RWPE2 (cell line): ENCODE measurements at places on chromosomes 5 and 9.

DNA sequence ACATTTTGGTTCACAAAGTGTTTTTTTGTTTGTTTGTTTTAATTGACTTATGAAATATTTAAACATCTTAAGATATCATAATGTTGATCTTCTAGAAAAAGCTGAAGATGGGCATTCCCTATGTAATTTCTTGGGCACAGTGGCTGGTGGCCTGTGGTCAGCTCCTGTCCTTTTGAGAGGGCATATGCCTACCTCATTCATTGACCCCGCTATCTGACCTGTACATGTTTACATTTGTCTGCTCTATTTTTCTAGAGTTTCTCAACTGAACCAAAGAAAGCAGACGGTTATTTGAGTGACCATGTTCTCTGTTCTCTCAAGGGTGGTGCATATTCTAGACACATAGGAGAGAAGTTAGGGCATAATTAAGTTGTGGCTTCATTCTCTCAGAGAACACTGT is 5.3 kb downstream of the SGCD start:
- DNase-seq, result no peak

DNA sequence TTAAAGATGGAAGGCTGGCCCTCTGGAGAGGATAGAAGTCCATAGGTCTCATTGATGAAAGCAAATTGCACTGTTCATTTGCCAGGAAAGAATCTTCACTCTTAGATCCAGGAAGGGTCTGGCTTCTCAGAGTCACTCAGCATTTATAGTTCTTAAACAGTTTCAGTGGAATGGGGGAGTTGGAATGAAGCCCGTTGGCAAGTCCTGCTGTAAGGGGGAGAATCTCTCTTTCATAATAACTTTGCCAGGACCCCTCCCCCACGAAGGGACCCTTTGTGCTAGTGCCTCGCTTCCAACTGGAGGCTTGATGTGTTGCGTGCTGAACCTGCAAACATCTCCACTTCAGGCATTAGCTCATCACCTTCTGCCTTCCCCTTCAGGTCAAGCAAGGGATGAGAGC is 57.1 kb downstream of the ENTREP1 start:
- DNase-seq, result no peak

DNA sequence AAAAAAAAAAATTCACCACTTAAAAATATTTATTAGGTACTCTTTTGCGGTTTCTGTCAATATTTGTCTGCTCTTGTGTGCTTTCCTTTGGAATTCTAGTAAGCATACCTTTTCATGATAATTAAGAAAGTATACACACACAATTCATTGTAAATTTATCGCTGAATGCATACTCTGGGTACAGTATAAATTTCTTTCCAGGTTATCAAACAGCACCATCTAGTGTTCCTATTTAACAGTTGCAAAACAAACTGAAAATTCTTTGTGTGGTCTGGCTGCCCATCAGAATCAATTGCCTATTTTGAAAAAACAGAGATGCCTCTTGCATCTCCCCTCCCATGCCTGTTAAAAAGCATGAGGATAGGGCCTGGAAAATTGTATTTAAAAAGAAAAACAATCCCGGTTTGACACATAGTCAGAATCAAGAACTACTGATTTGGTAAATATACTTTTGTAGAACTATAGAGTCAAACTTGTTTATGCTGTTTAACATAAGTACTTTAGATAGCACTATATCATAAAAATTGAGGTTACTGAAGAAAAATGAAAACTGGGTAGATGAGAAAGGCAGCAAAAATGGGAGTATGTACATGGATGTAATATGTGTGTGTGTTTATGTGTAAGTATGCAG is 16.2 kb downstream of the PGGT1B start:
- DNase-seq, result no peak

GRCh38 chr9:117828466-117828865 is 124.3 kb downstream of the TLR4 start:
- no peak for DNase-seq

GRCh38 chr9:137458194-137459151 is 661 bp downstream of the NSMF start:
- peak; percentile 67 for DNase-seq

- DNase-seq, result no peak
Measured at GRCh38 chr5:44387406-44387805, 1.8 kb downstream of the FGF10 start.

- no peak for DNase-seq
Measured at GRCh38 chr9:2787065-2787464, 56.8 kb downstream of the PUM3 start.

DNA sequence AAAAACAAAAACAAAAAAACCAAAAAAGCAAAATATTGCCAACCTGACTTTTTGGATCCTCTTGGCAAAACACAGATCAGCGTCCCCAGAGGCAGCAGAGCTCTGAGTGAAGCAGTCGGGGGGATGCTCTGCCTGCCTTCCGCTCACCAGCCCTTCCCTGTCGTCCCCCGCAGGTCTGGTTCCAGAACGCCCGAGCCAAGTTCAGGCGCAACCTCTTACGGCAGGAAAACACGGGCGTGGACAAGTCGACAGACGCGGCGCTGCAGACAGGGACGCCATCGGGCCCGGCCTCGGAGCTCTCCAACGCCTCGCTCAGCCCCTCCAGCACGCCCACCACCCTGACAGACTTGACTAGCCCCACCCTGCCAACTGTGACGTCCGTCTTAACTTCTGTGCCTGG is 20.7 kb downstream of the LHX2 start:
- no peak for DNase-seq

GRCh38 chr5:74295141-74295540 is 345.4 kb downstream of the ENC1 start:
- DNase-seq, result no peak

- no peak for DNase-seq
Measured at GRCh38 chr5:108061941-108062340, 320.0 kb downstream of the FBXL17 start.

GRCh38 chr9:20670395-20670794 is 13.7 kb upstream of the FOCAD start:
- no peak for DNase-seq

- DNase-seq, result no peak
Measured at GRCh38 chr5:109877670-109878045, 187.9 kb downstream of the MAN2A1 start.

- no peak for DNase-seq
Measured at GRCh38 chr5:144207875-144208444, 37.3 kb downstream of the KCTD16 start.

- no peak for DNase-seq
Measured at GRCh38 chr5:154092356-154093141, 53.8 kb downstream of the MFAP3 start.

DNA sequence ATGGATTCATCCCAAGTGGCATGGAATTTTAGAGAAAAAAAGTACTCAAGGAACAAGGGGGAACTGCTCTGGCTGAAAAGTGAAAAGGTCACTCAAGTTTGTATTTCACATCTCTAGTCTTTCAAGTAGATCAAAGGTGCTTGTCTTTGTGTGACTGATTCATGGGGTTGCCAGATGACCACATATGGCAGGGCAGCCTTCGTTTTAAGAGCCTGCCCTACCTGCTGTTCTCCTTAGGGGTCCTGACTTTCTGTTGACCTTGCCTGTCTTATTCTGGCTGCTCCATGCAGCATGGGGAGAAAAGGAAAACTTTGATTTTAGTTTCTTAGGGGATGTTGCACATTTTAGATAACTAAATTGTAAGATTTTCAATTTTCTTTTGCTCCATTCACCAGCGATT is 877.7 kb downstream of the TLE1 start:
- no peak for DNase-seq

DNA sequence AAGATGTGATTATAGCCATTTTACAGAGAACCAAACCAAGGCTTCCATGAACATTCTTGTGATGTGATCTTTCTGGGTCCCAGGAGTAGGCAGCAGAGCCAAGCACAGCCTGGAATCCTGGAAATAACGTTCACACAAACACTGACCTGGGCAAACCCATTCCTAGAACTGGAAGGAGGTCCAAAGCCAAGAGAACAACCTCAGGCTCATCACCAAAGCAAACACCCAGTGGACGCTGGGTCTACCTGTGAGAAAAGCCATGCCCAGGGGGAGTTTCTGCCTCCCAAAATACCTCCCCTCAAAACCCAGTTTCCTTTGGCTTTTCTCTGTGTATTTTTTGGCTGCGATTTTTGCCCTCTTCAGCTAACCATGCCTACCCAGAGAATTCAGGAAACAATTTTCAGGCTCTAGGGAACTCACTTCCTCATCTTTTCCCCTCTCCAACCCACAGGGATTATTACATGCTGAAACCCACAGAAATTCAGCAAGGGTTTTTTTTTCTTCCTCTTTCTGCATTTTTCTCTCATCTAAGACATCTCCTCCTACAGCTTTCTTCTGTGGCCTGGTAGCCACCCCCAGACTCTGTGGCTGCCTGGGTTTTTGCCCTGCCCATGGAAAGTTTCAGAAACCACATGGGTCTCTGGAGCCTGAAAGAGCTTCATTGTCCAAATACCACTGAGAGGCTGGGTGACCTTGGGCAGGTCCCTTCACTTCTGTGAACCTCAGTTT is 75.0 kb downstream of the TNC start:
- no peak for DNase-seq

GRCh38 chr9:17990602-17991001 is 411.7 kb downstream of the SH3GL2 start:
- DNase-seq, result no peak

GRCh38 chr5:53607886-53608285 is 47.4 kb downstream of the NDUFS4 start:
- DNase-seq, result no peak

DNA sequence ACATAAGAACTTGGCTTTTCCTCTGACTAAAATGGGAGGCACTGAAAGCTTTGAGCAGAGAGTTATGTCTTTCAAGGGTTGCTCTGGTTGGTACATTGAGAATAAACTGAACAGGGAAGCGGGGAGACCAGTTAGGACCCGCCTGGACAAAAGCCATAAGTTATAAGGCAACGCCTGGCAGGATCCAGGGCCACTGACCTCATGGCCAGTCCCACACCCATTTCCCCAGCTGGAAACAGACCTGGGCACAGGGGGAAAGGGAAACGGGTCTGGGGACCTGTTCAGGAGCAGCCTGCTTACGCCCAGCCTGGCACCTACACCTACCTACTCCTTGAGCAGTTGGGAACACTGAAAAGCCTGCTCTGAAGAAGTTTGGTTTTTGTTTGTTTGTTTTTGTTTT is 1.3 kb downstream of the SPINK4 start:
- DNase-seq, result no peak

DNA sequence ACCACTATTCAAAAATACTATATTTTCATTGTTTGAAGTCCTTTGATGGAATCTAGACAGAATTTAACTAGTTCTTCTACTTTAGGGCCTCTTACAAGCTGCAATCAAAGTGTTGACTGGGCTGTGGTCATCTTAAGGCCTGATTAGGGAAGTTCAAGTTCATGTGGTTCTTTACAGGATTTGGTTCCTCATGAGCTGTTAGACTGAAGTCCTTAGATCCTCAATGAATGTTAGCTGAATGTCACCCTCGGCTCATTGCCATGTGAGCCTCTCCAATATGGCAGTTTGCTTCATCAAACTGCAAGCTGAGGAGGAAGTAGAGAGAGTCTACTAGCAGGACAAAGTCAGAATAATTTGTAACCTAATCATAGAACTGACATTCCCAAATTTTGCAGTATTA is 135.1 kb downstream of the CSNK1G3 start:
- DNase-seq, result no peak

GRCh38 chr9:73081979-73082657 is 69.5 kb upstream of the ANXA1 start:
- no peak for DNase-seq

GRCh38 chr5:17169507-17169906 is 47.9 kb upstream of the BASP1 start:
- no peak for DNase-seq

DNA sequence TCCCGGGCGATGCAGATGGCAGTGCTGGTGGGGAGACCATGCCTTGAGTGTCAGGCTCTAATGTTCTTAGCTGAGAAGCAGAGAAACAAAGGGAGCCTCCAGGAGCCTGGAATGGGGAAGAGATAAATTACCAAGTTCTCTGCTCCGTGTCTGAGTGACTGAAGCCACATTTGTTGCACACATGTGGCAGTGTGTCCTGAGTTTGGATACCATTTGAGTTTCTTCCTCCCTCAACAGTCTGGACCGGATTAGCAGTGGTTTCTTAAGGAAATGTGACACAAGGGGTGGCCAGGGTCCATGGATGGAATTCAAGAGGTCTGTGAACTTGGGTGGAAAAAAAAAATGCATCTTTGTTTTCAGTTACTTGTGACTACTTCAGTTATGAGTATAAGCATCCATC is 50.7 kb upstream of the GARNL3 start:
- no peak for DNase-seq

DNA sequence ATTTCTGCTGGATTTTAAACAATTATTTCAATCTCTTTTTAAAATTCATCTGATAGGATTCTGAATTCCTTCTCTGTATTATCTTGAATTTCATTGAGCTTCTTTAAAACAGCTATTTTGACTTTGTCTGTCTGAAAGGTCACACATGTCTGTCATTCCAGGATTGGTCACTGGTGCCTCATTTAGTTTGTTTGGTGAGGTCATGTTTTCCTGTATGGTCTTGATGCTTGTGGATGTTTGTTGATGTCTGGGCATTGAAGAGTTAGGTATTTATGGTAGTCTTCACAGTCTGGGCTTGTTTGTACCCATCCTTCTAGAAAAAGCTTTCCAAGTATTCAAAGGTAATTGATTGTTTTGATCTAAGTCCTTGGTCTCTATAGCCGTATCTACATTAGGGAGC is 39.1 kb downstream of the DENND4C start:
- no peak for DNase-seq

DNA sequence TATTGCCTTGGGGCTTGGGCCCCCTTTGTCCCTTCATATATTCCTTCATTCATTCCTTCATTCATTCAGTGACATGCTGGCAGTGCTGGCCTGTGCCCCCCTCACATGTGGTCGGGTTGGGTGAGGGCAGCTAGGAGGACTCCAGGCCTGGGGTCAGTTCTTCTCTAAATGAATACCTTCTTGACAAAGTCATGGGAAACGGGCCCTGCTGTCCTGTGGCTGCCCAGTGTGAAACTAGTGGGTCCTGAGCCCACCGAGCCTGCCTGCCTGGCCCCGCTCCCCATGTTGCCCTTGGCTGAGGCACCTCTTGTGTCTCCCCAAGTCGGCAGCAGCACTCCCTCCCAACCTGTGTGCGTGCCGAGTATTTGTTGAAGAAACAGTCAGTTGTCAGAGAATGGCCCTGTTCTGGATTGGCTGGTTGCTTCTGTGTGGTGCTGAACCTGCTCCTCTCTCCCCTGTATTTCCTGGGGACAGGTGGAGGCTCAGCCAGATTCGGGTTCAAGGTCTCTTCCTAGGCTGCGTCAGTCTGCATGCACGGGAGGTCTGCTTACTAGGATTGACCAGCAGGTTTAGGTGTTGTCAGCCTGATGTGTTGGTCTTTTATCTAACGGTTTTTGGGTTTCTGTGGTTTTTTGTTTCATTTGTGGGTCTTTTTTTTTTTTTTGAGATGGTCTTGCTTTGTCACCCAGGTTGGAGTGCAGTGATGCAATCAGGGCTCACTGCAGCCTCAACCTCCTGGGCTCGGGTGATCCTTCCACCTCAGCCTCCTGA is 3.0 kb upstream of the CEL start:
- DNase-seq, result no peak

GRCh38 chr9:6780690-6781089 is 22.9 kb downstream of the KDM4C start:
- no peak for DNase-seq

DNA sequence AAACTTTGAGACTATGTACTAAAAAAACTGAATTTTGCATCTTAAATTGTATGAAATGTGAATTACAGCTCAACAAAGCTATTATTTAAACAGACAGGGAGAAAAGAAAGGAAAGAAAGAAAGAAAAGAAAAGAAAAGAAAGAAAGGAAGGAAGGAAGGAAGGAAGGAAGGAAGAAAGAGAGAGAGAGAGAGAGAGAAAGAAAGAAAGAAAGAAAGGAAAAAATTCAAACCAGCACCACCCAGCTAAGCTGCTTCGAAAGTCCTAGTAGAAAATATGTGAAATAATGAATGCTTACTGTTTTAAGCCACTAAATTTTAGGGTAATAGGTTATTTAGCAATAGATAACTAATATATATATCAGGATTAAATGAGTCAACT is 31.7 kb upstream of the CDK5RAP2 start:
- DNase-seq, result no peak
